ENCODE measurements at places on chromosomes 2 and 18.

DNA sequence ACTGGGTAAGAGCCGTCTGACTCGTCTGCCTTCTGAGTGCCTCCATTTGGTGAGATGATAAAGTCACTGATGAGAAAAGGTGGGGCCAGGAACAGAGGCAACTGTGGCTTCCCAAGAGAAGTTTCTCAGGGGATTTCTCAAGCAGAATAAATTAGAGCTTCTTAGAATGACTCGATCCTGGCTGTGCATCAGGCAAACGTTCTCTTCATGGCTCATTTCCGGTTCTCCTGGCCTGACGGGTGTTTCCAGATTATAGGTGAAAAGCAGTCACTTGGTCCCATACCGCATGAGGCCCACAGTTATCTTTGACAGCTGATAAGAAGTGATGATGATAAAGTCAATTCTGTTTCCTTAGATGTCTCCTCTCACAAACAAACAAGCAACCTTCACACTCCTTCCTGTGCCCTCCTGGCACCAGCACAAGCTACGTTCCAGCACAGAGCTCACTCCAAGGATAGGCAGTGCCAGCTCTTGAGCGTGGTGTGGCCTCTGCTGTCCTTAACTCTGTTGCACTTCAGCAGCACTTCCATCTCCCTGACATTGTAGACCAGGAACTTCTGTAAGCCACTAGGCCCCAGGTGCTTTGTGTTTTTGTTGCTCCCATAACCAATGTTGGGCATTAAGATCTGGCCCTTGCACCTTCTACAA lies 37.8 kb upstream of the KCNF1 start:
- DNase-seq: no peak

- DNase-seq: no peak
Observed at GRCh38 chr18:25075783-25076182, 276.2 kb downstream of the ZNF521 start.

DNA sequence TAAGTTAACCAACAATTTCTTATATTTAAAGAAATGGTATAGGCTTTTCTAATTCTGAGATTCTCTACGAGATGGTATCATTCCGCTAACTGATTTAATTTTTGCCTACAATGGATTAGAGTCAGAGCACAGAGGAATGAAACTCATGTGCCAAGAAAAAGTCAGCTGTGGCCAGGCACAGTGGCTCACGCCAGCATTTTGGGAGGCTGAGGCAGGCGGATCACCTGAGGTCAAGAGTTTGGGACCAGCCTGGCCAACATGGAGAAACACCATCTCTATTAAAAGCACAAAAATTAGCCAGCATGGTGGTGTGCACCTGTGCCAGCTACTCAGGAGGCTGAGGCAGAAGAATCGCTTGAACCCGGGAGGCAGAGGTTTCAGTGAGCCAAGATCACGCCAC lies 17.0 kb upstream of the TTN start:
- no peak for DNase-seq

DNA sequence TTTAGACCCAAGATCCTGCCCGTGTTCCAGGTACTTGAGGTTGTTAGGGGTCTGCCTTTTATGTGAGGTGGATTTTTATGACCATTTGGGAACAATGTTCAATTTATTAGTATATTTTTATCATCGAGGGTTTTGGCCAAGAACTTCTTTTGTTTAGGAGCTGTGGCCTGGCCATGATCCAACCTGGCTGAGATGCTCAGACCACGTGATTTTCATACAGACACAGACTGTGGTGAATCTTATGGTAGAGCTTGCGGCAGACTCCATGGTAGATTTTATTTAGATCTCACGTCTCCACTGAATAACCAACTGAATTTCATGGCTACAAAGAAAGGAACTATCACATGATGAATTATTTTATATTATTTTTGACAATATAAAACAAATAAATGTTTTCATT lies 405.5 kb upstream of the VWC2L start:
- no peak for DNase-seq

GRCh38 chr2:226560325-226560724 lies 239.3 kb downstream of the IRS1 start:
- DNase-seq: no peak

GRCh38 chr2:61411109-61411508 lies 59.8 kb downstream of the USP34 start:
- DNase-seq: no peak

DNA sequence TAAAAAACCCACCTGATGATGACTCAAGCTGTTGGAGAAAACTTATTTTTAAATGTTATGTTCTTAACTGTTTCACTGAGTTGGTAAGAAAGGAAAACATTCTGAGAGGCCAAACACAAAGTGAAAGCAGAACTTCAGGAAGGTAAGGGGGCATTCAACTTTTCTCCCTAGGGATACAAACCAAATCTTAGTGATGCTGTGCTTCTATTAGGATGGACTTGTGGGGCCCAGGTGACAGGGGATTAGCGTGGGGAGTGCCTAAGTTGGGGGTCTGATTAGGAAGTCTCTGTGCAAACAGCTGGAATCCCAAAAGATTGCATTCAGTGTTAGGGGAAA lies 18.5 kb downstream of the PDCL3 start:
- no peak for DNase-seq

DNA sequence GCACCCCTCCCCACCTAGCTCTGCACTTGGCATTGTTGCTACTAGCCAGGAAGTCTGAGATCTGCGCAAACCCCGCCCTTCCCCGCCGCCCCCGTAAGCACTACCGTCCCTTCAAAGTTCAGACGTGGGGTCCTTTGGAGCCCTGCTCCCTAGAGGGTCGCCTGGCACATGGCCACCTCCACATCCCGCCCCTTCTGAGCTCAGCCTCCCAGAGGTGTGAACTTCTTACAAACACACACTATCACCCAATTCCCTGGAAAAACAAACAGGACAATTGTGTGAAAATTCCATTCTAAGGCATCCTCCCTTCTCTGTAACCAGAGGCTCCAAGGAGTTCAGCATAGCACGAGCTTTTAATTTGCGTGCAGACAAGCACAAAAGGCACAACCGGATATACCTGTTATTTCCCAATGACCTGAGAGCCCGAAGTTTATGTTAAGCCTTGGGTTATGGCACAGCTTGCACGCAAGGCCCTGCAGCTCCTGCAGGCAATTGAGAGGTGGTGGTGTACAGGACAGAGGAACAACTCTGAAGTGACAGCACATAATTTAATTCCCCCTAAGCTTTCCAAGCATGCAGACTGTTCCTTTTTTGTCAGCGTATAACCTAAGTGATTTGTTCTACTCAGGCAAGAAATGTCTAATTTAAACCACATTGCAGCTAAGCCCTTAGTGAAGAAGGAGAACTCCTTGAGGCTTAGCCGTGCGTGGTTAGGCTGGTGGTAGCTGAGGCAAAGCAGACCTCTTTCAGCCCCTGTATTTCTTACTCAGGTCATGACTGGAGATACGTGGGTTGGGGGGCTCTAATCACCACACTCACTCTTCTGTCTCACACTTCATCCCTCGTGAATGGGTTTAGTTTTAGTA lies 20.3 kb upstream of the CYP1B1 start:
- DNase-seq: no peak
